ENCODE measurements at places on chromosomes 13 and 19.

GRCh38 chr19:10010247-10010691, at the start of gene COL5A3:
TSS of gene COL5A3 (minus strand) at chr19:10010504. CDS start at chr19:10010385, 119 bp downstream.
- H3K4me3 ChIP-seq, result no peak within 1 kb of the TSS
- H3K4me1 ChIP-seq, result no peaks in the 10 kb centered on the region
- no peak within 1 kb of the TSS for H3K27ac ChIP-seq
- no peaks in the 10 kb centered on the region for H3K27me3 ChIP-seq

DNA sequence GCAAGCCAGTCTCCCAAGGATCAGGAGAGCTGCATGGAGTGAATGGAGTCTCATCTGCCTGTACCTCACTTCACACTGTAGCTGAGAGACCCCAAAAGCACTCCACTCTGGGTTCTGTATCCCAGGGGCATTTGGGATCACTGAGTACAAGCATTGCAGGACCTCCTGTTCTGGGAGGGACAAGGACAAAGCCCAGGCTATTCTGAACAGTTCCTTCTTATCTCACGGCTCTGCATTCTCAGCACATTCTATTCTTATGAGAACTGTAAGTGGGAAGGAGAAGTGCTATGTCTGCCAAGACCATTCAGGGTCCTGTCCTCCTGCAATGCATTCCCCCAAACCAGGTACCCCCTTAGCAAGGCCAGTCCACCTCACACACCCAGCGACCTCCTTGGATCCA, 42.8 kb downstream of the RNF6 start:
- no peak overlapping the region for H3K27ac ChIP-seq
- no peaks in the 10 kb centered on the region for H3K27me3 ChIP-seq

GRCh38 chr13:53217194-53217593, 188.6 kb downstream of the OLFM4 start:
- no peak overlapping the region for H3K4me3 ChIP-seq
- H3K36me3 ChIP-seq, result no peaks in the 10 kb centered on the region

- no peak overlapping the region for H3K27ac ChIP-seq
- H3K36me3 ChIP-seq, result peaks cover 88% of the 10 kb centered on the region
- H3K27me3 ChIP-seq, result no peaks in the 10 kb centered on the region
- no peak for DNase-seq
These were observed 8.9 kb downstream of the ZNF805 start for GRCh38 chr19:57249329-57249728.

GRCh38 chr19:11265785-11266236, 3.5 kb upstream of the DOCK6 start:
- peaks cover 13% of the 10 kb centered on the region for H3K27me3 ChIP-seq
- no peak overlapping the region for H3K27ac ChIP-seq
- no peaks in the 10 kb centered on the region for H3K36me3 ChIP-seq
- H3K4me3 ChIP-seq, result no peak overlapping the region
- no peak for DNase-seq

DNA sequence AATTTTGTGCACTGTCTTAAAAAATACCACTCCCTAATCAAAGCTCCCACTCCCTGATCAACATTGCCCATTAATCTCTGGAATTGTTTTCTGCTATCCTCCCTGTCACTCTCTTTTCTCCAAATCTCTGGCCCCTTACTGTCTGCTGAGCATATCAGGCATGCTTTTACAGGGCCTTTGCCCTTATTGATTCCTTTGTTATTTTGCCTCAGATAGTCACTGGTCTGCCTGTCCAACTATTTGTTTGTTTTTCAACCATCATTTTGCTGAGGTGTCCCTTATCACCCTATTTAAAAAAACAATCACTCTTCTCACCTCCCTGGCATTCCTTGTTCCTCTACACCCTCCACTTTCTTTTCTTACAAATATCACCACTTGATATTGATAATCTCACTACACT, 153.0 kb downstream of the PCDH9 start:
- DNase-seq, result no peak
- no peak overlapping the region for H3K4me3 ChIP-seq
- H3K4me1 ChIP-seq, result no peaks in the 10 kb centered on the region
- H3K36me3 ChIP-seq, result no peaks in the 10 kb centered on the region
- no peaks in the 10 kb centered on the region for H3K27me3 ChIP-seq
- no peak overlapping the region for H3K27ac ChIP-seq

- H3K27ac ChIP-seq, result no peak overlapping the region
- no peaks in the 10 kb centered on the region for H3K36me3 ChIP-seq
- no peak for DNase-seq
- no peaks in the 10 kb centered on the region for H3K4me1 ChIP-seq
- no peak overlapping the region for H3K4me3 ChIP-seq
These were observed 617.2 kb downstream of the DCT start for GRCh38 chr13:93862259-93862658.

- H3K36me3 ChIP-seq, result peaks cover 100% of the 10 kb centered on the region
- no peak for DNase-seq
- H3K4me1 ChIP-seq, result no peaks in the 10 kb centered on the region
- H3K27ac ChIP-seq, result no peak overlapping the region
- no peaks in the 10 kb centered on the region for H3K27me3 ChIP-seq
These were observed 16.2 kb downstream of the ARGLU1 start for GRCh38 chr13:106551751-106552150.
